Right cardiac atrium (tissue), 5 donors: ENCODE measurements at places on chromosomes 7 and 10. TPM values are rescaled to one million over a fixed set of nuclear protein-coding genes. Genes with fewer than 3 reads are reported as not detected.

CYP2C9 gene
- not detected for total RNA-seq

CACNA2D1 gene
- 33.7 TPM for total RNA-seq

CRTAC1 gene
- total RNA-seq = 12.9 TPM

WDFY4 gene
- total RNA-seq = 1.4 TPM

CALML3 gene
- not detected for total RNA-seq

PLA2G12B gene
- 7.9 TPM for total RNA-seq
